NCI-H446 (cell line): ENCODE measurements at places on chromosomes 3 and 15.

- DNase-seq, result no peak
Observed at GRCh38 chr15:60006203-60006862, 2.2 kb downstream of the FOXB1 start.

DNA sequence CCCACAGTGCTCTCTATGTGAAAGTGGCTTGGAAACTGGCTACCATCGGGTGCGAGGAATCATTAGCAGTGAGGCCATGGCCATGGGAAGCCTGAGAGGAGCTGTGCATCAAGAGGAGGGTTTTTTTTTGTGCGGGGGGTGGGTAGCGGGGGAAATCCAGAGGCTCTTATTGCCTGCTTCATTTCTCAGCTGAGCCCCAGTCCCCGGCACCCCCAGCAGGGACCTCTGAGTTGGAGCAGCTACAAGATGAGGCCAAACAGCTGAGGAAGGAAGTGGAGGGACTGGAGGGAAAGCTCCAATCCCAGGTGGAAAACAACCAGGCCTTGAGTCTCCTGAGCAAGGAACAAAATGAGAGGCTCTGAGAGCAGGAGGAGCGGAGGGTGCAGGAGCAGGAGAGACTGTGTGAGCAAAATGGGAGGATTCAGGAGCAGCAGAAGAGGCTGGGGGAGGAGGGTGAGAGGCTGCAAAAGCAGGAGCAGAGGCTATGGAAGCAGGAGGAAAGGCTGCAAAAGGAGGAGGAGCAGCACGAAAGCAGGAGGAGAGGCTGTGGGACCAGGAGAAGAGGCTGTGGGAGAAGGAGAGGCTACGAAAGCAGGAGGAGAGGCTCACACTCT lies 76.7 kb downstream of the ADAMTS7 start:
- no peak for DNase-seq

DNA sequence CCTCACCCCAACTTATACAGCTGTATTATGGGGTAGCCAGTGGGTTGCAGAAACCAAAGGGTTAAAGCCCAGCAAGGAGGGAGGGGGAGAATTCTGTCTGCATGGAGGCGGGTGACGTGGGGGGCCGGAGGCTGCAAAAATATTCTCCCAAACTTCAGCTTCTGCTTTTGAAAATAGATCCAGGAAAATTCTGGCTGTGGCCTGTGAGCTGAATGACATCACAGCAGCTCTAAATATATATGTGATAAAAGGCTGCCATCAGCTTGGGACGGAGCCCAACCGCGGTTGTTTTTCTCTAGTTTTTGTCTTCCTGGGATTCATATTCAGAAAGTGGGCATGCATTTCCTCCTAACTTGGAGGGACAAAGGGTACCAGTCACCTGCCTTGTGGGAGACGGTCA lies 27.6 kb downstream of the MAPKAPK3 start:
- DNase-seq, result no peak

GRCh38 chr3:129281726-129282125 lies 3.1 kb downstream of the HMCES start:
- no peak for DNase-seq

GRCh38 chr15:35312344-35312743 lies 227.2 kb upstream of the NANOGP8 start:
- no peak for DNase-seq

- DNase-seq, result no peak
Observed at GRCh38 chr3:169394316-169394715, 269.2 kb downstream of the MECOM start.

GRCh38 chr3:14866627-14867026 lies 47.9 kb downstream of the FGD5 start:
- DNase-seq, result no peak

DNA sequence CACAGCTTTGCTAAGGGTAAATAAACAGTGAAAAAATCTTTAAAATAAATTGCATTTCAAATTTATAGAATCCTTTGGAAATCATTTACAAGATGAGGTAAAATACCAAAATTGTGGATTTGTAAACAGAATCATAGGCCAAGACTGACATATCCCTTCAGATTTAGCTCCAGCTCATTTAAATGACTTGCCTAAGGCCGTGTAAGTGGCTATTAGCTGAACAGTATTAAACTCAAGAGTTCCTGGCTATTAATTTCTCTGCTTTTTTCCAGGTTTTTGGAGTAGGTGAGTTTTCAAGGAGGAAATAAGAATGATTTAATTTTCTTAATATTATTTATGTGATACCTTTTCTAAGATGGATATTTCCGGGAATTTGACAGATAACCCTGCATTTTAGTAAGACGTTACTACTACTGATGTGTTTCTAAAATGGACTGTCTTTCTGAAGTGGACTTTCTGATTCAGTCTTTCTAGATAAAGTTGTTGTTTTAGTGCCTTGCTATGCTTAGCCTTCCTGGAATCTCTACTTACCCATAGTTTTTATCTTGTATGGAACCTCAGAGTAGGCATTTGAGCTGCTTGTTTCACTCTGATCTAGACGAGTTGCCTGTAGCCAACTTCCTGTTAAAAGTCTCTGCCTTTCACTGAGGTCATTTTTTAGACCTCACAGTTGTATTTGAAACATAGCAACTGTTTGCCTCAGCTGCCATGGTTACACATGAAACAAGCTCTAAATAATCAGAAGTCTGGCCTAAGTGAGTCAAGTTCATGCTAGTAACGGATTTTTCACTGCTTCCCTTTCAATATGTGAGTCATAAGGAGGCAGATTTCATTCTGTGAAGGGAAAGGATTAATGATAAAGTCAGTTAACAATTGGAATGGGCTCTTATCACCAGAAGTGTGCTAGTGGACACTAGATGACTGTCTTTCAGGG lies 127.0 kb downstream of the KLHL25 start:
- DNase-seq, result no peak

DNA sequence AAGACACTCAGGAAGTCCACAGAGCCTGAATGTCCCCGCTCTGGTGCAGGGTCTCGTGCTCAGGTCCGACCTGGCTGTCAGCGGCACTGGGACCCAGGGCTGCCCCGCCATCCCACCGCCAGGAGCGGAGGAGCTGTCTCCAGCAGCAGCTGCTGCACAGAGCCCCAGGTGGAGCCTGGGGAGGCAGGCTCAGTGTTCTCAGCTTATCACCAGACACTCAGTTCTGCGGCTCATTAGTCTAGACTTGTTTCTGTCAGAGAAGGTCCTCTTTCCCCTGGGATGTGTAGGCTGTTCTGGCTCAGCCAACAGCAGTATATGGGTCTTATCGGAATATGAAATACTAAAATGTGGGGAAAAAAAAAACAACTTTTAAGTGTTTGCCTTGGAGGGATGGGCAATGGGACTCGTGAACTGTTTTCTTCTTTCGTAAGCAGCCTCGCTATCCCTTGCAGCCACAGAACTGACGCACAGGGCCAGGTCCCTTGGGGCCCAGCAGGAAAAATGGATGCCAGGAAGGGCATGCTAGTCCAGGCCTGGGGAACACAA lies 75.9 kb downstream of the KLF13 start:
- no peak for DNase-seq

- DNase-seq, result no peak
Observed at GRCh38 chr3:188037965-188038581, 115.9 kb upstream of the LPP start.

GRCh38 chr15:81653259-81653658 lies 279.2 kb upstream of the TMC3 start:
- DNase-seq, result no peak

DNA sequence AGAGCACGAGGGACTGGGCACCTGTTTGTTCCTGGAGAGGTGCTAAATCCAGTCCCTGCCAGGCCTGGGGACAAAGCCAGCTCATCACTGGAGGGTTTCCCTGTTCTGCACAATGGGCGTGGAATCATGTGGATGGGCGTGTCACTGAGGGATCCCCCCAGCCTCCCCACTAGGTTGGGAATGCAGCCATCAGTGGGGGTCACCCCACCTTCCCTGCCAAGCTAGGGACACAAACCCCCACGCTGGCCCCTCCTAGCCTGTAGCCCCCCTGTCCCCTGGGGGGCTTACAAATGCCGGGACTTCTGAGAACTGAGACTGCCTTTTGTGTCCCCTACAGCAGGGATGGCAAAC lies 61.9 kb downstream of the NSMCE3 start:
- no peak for DNase-seq

GRCh38 chr3:127525373-127525772 lies 65.2 kb downstream of the TPRA1 start:
- DNase-seq, result no peak

GRCh38 chr15:60344987-60345386 lies 52.8 kb downstream of the ANXA2 start:
- DNase-seq, result no peak
